Putamen (tissue), 1 donor: ENCODE measurements at places on chromosomes 5 and 9.

- no peak for DNase-seq
These were observed 81.6 kb upstream of the TNFAIP8 start for GRCh38 chr5:119274030-119274766.

DNA sequence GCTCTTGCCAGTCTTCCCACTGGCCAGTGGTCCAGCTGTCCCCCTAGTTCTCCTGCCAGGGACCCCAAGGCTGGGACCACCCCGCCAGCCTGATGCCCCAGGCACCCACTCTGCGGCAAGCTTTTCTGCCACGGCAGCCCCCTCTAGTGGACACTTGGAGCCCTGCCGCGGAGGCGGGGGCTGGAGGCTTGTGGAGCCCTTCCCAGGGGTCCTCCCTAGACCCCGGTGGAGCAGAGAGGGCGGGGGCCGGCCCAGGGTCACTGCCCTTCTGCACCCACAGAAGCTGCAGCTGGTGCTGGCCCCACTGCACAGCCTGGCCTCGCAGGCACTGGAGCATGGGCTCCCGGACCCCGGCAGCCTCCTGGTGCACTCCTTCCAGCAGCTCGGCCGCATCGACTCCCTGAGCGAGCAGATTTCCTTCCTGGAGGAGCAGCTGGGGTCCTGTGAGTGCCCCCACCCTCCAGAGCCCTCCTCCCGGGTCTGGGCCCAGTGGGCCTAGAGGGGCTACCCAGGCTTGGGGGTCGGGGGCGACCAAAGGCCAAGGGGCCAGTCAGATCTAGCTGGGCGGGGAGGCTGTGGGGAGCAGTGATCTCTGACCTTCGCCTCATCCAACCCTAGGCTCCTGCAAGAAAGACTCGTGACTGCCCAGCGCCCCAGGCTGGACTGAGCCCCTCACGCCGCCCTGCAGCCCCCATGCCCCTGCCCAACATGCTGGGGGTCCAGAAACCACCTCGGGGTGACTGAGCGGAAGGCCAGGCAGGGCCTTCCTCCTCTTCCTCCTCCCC is 9.1 kb downstream of the EGFL7 start:
- DNase-seq, result no peak

DNA sequence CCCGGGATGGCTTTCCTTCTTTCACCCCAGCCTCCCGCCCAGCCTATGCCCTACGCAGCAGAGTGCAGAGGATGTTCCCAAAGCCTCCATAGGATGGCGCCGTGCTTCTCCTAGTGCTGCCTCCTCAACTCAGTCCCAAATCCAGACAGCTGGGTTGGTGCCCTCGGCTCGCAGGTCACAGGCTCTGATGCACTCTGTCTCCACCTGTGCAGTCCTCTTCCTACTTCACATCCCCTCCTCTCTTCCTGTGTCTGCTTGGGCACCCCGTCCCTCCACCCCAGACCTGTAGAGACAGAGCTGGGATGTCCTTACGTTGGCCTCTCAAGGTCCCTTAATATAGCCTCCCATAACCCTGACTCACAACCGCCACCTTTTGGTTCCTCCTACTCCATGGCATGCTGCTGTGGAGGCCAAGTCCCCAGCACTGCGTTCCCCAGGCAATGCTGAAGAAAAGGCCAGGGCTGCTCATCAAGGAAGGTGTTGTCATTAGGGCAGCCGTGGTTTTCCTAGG is 314.4 kb downstream of the GADD45G start:
- DNase-seq, result no peak

- DNase-seq, result no peak
These were observed 339.2 kb downstream of the PIK3R1 start for GRCh38 chr5:68554571-68555279.

GRCh38 chr5:78187172-78187571 is 107.3 kb downstream of the AP3B1 start:
- no peak for DNase-seq

DNA sequence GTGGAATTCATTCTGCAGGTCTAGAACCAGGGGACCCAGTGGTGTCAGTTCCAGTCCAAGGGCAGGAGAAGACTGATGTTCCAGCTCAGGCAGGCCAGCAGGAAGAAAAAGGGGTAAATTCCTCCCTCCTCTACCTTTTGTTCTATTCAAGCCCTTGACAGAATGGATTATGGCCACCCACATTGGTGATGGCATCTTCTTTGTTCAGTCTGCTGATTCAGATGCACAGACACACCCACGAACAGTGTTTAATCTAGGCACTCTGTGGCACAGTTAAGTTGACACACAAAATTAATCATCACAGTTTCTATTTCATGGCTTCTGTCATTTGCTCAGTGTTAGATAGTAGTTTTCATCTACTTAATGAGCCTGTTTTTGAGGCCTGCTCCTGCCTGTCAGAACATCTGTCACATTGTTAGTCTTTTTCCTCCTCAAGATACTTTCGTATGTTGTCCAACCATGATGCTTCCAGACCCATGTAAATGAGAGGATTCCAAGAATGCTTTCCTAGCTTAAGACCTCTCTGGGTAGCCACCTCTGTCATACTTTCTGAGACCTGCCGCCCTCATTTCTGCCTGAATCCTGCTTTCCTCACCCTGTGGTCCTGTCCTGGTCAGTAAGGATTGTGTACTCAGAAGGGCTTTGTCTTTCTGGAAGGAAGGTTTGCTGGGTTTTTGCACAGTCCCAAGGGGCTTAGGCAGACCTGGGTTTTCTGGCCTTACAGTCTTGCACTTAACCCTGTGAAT is 72.5 kb downstream of the SPIN1 start:
- peak; percentile 50 for DNase-seq

DNA sequence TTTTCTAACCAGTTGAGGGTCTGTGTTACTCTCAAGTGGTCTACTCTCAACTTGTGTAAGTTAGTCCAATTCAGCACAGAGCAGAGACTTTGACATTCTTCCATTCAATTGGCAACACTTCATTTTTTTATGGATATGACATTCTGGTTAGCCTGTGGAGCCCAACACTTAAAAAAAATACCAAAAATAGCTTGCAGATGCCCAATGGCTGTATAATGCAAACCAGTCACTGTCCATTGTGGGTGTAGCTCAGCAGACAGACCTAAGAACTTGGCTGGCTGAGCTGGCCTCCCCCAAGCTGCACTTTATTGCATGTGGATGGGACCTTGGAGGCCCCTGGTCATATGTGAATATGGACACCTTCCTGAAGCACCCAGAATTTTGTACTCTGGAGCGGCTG is 103.2 kb downstream of the DPYSL3 start:
- DNase-seq, result no peak

DNA sequence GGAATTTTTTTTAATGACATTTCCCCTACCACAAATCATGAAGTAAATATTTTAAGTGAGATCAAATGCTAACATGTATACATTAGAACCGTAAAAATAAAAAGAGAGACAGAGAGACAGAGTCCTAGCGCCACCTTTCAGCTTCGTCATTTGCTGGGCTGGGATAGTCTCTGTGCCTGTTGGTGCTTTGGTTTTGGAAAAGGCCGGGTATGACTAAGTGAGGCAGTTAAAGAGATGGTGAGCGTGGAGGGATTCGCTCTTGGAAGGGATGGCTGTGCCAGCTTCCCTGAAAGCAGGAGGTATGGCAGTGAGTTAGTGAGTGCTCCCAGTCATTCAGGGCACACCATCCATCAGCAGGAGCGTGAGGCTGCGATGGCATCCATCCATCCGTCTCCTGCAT is 729.6 kb upstream of the WWC1 start:
- no peak for DNase-seq

GRCh38 chr5:26390608-26391007 is 647.8 kb downstream of the CDH9 start:
- DNase-seq, result no peak

DNA sequence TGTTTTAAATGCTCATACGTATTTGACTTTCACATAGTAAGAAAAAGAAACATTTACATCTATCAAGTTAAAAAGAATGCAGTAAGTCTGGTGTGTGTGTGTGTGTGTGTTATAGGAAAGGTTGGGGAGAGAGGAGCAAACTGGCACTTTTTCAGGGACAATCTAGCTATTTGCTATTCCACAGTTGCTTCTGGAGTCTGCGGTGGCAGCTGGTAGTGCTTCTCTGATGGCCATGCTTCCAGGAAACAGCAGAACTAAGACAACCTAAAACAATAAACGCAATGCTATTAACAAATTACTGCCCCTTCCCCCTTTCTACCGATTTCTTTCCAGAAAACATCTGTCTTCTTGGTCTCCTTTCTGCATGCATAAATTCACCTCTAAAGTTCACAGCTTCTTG is 70.0 kb upstream of the CDH10 start:
- DNase-seq, result no peak

- no peak for DNase-seq
These were observed 135.2 kb upstream of the TUSC1 start for GRCh38 chr9:25813478-25813877.

- DNase-seq, result no peak
These were observed 125.1 kb downstream of the LIFR start for GRCh38 chr5:38431242-38431853.

GRCh38 chr5:39599721-39600431 is 175.1 kb upstream of the DAB2 start:
- no peak for DNase-seq

GRCh38 chr5:81058121-81058520 is 98.0 kb downstream of the RASGRF2 start:
- no peak for DNase-seq

- DNase-seq, result no peak
These were observed 75.2 kb downstream of the TMC1 start for GRCh38 chr9:72596451-72597180.

DNA sequence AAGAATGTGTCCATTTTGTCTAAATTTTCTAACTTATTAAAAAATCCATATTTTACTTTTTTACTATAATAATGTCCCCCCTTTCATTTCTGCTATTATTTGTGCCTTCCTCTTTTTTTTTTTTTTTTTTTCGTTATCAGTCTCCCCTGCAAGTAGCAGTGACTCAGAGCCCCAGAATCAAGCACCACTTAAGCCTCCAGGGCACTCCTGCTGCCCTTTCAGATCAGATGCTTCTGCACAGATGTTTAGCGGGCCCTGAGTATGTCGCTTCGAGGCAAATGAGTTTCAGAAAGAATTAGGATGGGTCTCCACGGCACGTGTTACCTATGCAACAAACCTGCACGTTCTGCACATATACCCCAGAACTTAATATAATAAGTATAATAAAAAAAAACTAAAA is 11.7 kb downstream of the MED7 start:
- no peak for DNase-seq

DNA sequence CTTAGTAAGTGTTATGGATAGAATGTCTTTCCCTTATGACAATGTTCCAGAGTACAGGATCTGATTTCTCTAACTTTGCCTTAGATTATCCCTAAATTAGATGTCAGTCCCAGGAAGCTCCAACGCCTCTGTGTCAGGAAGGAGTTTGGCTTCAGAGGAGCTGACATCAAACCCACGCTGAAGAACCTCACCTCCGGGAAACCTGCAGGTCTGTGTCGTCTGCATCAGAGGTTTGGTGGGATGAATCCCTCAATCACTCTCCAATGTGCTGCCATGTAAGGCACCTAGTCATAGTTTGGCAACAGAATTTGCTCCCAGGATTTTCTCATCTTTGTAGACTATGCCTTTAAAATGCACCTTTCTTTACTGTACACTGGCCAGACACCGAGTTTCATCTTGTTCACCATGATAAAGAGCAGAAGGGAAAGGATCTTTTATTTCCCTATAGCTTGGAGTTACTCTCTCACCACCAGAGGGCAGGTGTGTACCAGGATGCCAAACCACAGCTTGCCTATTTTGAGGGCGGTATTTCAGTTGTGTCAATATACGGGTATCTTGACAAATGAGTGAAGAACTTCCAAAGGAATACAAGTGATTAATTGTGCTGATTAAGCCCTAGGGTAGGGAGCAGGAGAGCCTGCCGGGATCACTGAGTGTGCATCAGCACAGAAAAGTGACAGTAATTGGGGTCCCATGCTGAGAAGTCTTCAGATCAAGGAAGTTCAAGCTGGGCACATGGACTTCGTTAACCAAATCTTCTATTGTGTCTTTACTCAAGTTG is 23.4 kb downstream of the MINAR2 start:
- DNase-seq, result peak; percentile 74

DNA sequence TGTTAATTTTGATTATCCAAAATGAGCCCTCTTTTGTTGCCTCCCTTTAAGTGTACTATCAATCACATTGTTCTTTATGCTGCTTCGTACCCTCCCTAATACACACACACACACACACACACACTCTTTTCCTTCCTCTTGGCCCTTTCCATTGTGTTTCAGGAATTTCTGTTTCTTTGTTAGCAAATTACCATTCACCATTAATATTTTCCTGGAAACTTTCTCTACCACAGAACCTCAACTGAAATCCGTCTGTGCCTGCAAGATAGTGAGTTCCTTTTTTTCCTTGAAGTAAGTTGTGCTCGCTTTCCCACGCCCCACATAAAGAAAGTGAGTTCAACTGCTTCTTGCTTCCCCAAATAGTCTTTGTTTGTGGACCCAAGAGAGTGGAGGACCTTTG is 61.8 kb downstream of the SMIM15 start:
- DNase-seq, result no peak

GRCh38 chr5:43017428-43017815 is 22.7 kb downstream of the ANXA2R start:
- DNase-seq, result no peak

DNA sequence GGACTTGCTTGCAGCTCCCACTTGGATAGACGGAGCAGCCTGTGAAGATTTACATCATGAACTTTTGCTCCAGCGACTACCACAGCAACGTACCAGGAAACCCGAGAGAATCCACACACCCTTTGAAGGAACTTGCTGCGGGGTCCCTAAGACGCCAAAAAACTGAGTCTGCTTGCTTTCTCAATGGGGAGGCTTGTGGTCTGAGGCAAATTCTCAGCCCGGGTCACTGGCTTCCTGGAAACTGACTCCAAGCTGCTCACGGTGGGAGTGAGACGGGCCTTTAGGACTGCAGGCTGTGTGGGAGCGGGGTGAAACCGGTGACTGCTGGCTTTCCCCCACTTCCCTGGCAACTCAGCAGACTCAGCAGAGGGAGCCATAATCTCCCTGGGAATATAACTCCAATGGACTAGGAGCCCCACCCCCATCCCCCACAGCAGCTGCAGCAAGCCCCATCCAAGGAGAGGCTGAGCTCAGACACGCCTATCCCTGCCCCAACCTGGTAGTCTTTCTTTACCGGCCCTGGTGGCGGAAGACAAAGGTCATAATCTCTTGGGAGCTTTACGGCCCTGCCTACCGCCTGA is 466.0 kb downstream of the CAAP1 start:
- DNase-seq, result no peak

- no peak for DNase-seq
These were observed 356.9 kb upstream of the WWC1 start for GRCh38 chr5:167934551-167934971.
